Esophagus muscularis mucosa (tissue), 4 donors: ENCODE measurements at places on chromosomes 13 and 19. TPM values are rescaled to one million over a fixed set of nuclear protein-coding genes. Genes with fewer than 3 reads are reported as not detected.

DNA sequence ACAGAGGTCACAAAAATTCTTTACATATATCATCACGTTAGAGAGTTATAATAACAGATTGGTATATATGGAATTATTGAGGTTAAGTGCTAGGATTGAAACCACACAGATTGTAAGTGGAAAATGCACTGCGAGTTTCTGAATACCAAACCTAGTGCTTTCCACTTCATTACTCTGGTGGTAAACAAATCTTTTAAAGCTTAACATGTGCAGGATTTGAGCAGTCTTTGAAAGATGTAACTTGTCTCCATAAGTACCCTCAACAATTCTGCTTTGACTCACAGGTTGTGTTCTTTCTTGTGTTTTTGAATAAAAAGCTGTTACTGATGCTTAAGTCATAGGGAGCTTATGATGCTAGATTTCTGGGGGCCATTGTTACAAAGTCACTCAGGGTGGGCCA is 314.7 kb upstream of the DACH1 start:
- no peak overlapping the region for H3K4me3 ChIP-seq
- H3K36me3 ChIP-seq: no peaks in the 10 kb centered on the region
- H3K4me1 ChIP-seq: no peaks in the 10 kb centered on the region
- H3K27ac ChIP-seq: no peak overlapping the region
- no peaks in the 10 kb centered on the region for H3K27me3 ChIP-seq

GRCh38 chr13:35475212-35475959 is 1.1 kb downstream of the MAB21L1 start:
- DNase-seq: no peak
- peaks cover 10% of the 10 kb centered on the region for H3K4me1 ChIP-seq
- H3K27me3 ChIP-seq: no peaks in the 10 kb centered on the region
- no peaks in the 10 kb centered on the region for H3K36me3 ChIP-seq
- peak overlapping the region; percentile 57 for H3K4me3 ChIP-seq

GRCh38 chr19:2798733-2799132 is 13.4 kb downstream of the THOP1 start:
- no peak for DNase-seq
- H3K4me1 ChIP-seq: no peaks in the 10 kb centered on the region
- no peak overlapping the region for H3K4me3 ChIP-seq
- H3K27me3 ChIP-seq: no peaks in the 10 kb centered on the region

- H3K27ac ChIP-seq: no peak overlapping the region
- no peak for DNase-seq
- H3K4me3 ChIP-seq: no peak overlapping the region
- no peaks in the 10 kb centered on the region for H3K36me3 ChIP-seq
- no peaks in the 10 kb centered on the region for H3K4me1 ChIP-seq
Measured at GRCh38 chr13:64716936-64717335, 2513.2 kb downstream of the PCDH9 start.

GRCh38 chr13:102354011-102354410 is 47.8 kb downstream of the FGF14 start:
- DNase-seq: no peak
- H3K27ac ChIP-seq: no peak overlapping the region
- no peaks in the 10 kb centered on the region for H3K36me3 ChIP-seq
- no peaks in the 10 kb centered on the region for H3K4me1 ChIP-seq

ZNF577 gene
- 29.1 TPM for total RNA-seq

CYP2F1 gene
- total RNA-seq: not detected

KIR2DL1 gene
- not detected for total RNA-seq

KLHL26 gene
- 9.4 TPM for total RNA-seq

APC2 gene
- total RNA-seq: 1.7 TPM

PNMA8B gene
- 1.6 TPM for total RNA-seq

ZNF99 gene
- under 0.01 TPM for total RNA-seq
